Foreskin keratinocyte (primary cell): ENCODE measurements at places on chromosomes 6 and 20. TPM values are rescaled to one million over a fixed set of nuclear protein-coding genes. Genes with fewer than 3 reads are reported as not detected.

COL20A1 gene
- polyA plus RNA-seq, result not detected in 2 replicates

PRR18 gene
- not detected in 2 replicates for polyA plus RNA-seq

BPIFB3 gene
- not detected in 2 replicates for polyA plus RNA-seq

CD24 gene
- polyA plus RNA-seq, result 192 and 206 TPM in 2 replicates

SLC26A8 gene
- polyA plus RNA-seq, result 0.01 and 0.13 TPM in 2 replicates

TNF gene
- polyA plus RNA-seq, result 4.5 and 9.2 TPM in 2 replicates

SPAG4 gene
- 1.7 and 2.2 TPM in 2 replicates for polyA plus RNA-seq

C6orf163 gene
- polyA plus RNA-seq, result 0.54 and 0.69 TPM in 2 replicates

SYNE1 gene
- 1.7 and 1.9 TPM in 2 replicates for polyA plus RNA-seq

XKR7 gene
- polyA plus RNA-seq, result not detected in 2 replicates

SLC22A23 gene
- polyA plus RNA-seq, result 1.1 and 1.3 TPM in 2 replicates

RAET1L gene
- polyA plus RNA-seq, result 1.4 and 1.9 TPM in 2 replicates

SIRPB1 gene
- polyA plus RNA-seq, result 0.32 and 0.35 TPM in 2 replicates

ELOVL4 gene
- polyA plus RNA-seq, result 4.7 and 5.2 TPM in 2 replicates

SPO11 gene
- not detected in 2 replicates for polyA plus RNA-seq

ENPP5 gene
- polyA plus RNA-seq, result 0.41 and 0.43 TPM in 2 replicates

MEI4 gene
- not detected in 2 replicates for polyA plus RNA-seq
